Progenitor cell of endocrine pancreas (in vitro differentiated cells): ENCODE measurements at places on chromosomes 5 and 9. TPM values are rescaled to one million over a fixed set of nuclear protein-coding genes. Genes with fewer than 3 reads are reported as not detected.

GRCh38 chr9:114339130-114339908 is 9.7 kb downstream of the ORM2 start:
- peak; percentile 23 for DNase-seq

SCGB3A2 gene
- not detected in 2 replicates for total RNA-seq

GRCh38 chr5:2750758-2751464 is 566 bp downstream of the IRX2 start:
- DNase-seq: no peak

- DNase-seq: no peak
Measured at GRCh38 chr5:101580591-101580990, 677.5 kb upstream of the ST8SIA4 start.

- DNase-seq: no peak
Measured at GRCh38 chr9:86079421-86079831, 19.9 kb downstream of the GOLM1 start.

TRMT10B gene
- total RNA-seq: 12.1 and 13.6 TPM in 2 replicates

CFAP157 gene
- 1.2 and 1.3 TPM in 2 replicates for total RNA-seq

DRD1 gene
- total RNA-seq: not detected in 2 replicates

PCDHA13 gene
- total RNA-seq: 3.5 and 3.9 TPM in 2 replicates

DNA sequence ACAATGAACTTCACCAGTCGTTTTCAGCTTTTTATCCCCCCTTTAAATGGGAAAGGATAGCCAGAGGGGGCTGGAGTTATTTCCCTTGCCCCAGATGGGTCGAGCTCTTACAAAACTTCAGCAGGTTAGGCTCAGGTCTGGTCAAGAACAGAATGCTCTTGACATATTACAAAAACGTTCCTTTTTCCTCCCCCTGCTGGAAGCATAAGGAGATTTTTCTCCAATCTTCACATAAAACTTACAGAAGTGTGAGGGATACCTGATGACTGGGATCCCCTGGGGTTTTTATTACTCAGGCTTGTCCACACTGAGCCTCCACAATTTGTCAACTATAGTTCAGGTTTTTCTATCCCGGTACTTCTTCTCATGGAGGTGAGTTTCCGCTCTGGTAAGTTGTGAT is 60.8 kb downstream of the CSF2 start:
- no peak for DNase-seq

DNA sequence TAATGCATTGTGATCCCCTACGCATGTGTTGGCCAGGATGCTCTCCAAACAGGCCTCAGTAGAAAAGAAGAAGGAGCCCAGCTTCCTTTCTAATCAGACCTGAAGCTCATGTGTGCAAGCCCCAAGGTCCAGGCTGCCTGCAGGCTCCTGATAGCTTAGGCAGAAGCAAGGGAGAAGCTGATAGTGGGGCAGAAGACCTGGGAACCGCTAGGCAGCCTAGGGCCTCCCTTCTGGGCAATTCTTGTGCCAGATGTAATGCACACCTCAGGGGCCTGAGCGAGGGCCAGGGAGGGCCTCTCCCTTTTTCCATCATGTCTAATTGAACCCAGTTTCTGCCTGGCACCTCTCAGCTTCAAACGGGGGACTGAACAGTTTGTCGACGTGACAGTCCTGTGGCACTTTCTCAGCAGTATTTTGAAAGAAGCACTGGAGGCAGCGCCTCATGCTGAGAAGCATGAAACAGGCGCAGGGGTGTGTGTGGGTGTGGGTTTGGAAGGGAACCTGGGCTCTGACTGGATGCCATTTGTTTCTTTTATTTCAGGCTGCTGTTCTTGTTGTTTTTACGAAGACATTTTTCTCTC is 212.8 kb downstream of the PIK3R1 start:
- no peak for DNase-seq

PLPP7 gene
- 3.6 TPM in 2 replicates for total RNA-seq

DNA sequence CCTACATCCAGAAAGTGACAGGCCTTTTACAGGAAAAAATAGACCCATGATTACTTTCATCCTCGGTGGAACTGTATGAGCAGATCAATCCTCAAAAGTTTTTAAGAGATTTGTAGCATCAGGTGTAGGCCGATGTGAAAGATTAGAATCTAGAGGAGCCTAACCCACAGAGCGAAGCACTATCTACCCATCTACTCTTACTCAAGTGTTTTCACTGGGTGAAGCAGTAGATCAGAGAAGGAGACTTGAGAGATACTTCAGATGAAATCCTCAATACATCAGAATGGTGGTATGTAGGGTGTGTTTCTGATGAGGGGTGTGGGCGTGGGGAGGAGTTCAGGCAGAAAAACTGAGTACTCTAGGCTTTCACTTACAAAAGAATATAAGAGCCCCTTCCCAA is 192.8 kb downstream of the FER start:
- DNase-seq: no peak

- DNase-seq: no peak
Measured at GRCh38 chr5:140255460-140256157, 47.3 kb downstream of the PFDN1 start.

GRCh38 chr9:107571148-107571547 is 81.6 kb upstream of the KLF4 start:
- no peak for DNase-seq

DNA sequence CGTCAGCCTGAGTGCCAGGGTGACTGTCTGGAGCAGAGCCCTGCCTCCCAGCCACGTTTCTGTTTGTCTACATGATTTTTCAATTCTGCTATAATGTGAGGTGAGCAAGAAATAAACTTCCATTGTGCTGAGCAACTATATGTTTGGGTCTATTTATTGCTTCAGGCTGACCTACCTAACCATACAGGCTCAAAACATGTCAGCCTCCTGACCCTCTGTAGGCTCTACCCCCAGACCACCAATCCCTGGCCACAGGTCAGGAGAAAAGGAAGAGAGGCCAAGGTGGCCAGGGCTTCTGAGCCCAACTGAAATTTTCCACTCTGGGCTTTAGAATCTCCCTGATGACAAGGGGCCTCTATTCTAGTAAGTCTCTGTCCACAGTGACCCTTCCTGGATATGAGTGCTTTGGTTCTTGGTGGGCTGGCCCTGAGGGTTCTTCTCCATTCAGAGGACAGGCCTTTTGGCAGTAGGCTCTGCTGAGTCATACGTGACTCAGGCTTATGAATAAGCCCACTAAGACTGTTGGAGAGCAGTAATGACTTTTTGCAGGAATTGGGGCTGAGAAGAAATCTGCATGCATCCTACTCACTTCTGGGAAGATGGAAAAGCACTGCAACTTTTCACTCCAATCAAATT is 117.2 kb upstream of the TBCA start:
- no peak for DNase-seq

DNA sequence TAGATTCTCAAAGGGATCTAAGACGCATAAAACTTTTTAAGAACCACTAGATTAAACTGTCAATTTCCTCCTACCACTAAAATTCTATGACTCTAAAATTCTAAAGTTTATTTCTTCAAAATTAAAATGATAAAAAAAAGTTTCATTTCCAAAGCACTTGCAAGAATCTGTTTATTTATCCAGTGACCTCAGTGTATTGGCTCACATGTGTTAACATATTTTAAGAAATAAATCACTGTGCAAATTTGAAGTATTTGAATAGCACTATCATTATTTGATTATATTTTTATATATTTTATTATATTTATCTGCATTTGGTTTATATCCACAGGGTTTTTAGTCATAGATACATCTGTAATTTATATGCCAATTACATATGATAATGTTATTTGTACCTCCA is 62.2 kb upstream of the SLC12A2 start:
- no peak for DNase-seq

GRCh38 chr5:178473854-178474253 is 116.3 kb downstream of the COL23A1 start:
- no peak for DNase-seq

SARDH gene
- 4.2 and 5.1 TPM in 2 replicates for total RNA-seq

DNA sequence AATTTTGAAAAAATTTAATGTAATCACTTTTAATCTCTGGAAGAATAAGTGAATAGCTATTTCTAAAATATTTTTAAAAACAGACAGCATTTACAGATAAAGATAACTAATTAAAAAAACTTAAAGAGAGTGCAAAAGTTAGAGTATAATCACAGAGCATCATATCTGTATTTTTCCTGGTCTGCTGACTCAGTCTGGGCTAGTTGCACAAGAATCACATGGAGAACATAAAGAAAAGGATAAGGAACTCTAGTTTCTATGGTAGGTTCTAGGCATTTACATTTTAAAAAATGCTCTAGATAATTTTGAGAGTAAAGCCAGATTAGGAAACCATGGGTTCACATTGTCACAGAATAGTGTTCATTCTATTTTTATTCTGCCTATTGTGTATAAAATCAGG is 347.4 kb downstream of the PSAT1 start:
- DNase-seq: no peak

DNA sequence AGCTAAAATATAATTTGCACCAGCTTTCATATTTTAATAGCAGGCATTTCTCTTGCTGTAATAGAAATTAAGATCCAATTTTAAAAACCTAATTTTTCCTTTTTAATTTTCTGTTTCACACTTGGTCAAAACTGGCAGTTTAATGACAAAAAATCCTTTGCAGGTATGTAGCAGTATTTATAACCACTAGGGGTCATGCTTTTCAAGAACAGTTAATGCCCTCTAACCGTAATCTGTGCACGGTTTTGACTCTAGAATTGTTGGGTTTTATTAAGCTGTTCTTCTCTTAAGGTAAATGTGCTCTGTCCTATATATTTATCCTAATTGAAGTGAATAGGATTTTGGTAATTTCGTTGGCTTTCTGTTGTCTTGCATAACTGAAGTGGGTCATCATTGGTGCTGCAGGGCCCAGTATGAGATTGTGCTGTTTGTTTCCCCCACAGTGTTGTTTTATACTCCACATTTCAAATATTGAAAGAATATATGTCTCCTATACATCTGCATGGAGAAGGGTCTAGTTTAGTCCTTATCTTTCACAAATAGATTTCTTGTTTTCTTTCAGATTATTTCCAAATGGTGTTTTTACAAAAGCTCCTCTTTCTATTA is 107.4 kb downstream of the SCAMP1 start:
- no peak for DNase-seq

GRCh38 chr9:2414465-2414864 is 207.1 kb upstream of the VLDLR start:
- DNase-seq: no peak

DNA sequence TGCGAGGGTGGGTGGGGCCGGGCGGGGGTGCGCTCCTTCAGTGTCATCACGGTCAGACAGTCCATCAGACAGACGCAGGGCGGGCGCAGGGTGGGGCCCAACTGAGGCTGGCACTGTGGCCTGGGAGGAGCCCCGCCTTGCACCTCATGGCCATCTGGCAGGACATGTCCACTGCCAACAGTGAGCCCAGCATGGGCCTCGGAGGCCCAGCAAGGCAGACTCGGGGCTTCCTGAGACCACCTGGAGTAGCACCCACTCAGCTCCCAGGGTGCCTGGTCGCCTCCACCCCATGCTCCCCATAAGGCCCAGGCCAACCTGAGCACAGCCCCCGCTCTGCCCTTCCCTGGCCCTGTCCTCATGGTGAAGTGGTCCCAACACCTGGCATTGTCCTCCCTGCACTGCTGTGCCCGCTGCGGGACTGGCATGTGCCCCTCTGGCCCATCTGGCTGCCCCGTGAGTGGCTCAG is 8.5 kb upstream of the GPSM1 start:
- no peak for DNase-seq

DNA sequence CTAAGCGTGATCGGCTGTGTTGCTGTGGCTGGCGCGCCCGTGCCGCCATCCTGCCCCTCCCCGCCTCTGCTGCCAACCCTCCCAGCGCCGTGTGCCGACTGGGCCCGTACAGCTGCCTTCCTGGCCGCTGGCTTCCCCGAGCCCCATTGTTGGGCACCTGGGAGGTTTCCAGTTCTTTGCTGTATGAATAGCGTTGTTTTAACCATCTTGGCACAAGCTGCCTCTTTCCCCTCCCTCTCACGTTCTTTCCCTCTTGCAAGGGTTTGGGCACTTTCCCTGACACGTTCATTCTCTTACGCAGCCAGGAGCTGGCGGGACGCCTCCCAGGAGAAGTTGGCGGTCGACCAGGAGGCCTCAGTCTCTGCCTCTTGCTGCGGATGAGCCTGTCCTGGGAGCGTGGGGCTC is 43.1 kb upstream of the RXRA start:
- DNase-seq: no peak

- no peak for DNase-seq
Measured at GRCh38 chr5:167731951-167732350, 559.5 kb upstream of the WWC1 start.

- DNase-seq: no peak
Measured at GRCh38 chr9:1871626-1872419, 143.3 kb upstream of the SMARCA2 start.

DNA sequence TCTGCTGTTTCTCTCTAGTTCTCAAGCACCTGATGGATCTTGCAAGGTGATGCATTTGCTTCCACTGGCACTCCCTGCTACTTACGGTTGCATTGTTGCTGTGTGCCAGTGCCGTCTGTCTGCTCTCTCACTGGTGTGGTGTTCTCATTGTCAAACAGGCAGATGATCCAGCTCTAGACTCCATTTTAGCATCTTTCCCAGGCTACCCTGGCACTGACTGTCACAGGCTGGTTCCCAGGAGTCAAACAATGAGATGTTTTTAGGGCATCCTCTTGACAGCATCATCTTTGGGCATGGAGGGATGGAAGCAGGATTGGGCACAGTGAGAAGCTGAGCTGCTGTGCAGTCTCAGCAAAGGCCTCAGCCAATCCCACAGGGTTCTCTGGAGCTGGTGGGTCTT is 12.9 kb downstream of the MTRR start:
- no peak for DNase-seq

DNA sequence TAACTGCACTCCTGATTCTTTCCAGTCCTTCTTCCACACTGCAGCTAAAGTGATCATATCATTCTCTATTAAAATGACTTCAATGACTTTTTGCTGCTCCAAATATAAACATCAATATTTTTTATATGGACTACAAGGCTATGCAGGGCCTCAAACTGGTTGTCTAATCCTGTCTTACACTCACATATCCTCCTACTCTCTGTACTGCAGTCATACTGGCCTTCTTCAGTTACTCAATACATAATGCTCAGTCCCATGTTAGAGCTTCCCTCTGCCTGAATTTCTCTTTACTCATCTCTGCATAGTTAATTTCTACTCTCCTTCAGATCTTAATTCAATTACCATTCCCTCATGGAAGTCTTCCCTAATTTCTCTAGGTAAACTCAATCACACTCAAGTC is 3.4 kb downstream of the MEIKIN start:
- no peak for DNase-seq

GRCh38 chr5:5738797-5739489 is 316.5 kb downstream of the ICE1 start:
- no peak for DNase-seq

DNA sequence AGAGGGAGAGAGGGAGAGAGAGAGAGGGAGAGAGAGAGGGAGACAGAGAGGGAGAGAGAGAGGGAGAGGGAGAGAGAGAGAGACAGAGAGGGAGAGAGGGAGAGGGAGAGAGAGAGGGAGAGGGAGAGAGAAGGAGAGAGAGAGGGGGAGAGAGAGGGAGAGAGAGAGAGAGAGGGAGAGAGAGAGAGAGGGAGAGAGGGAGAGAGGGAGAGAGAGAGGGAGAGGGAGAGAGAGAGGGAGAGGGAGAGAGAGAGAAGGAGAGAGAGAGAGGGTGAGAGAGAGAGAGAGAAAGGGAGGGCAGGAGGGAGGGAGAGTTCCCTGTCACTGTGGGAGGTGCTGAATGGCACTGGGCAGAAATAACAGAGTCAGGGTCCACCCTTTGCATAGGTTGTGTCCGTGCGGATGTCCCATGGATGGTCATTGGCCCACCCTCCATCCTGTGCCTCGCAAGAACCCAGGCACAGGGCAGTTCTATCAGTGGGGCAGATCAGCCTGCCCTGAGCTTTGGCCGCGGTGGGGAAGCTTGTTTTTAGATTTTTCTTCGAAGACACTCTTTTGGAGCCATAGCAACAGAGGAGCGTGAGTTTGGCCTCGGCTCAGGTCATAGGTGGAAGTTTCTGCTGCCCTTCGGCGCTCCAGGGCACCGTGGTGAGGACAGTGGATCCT is 30.1 kb downstream of the ADAMTSL2 start:
- DNase-seq: no peak

GRCh38 chr5:8560776-8561175 is 691.8 kb downstream of the MTRR start:
- DNase-seq: no peak

DMRT3 gene
- total RNA-seq: 0.34 and 0.53 TPM in 2 replicates
